ENCODE measurements at places on chromosomes 5 and 9.

DNA sequence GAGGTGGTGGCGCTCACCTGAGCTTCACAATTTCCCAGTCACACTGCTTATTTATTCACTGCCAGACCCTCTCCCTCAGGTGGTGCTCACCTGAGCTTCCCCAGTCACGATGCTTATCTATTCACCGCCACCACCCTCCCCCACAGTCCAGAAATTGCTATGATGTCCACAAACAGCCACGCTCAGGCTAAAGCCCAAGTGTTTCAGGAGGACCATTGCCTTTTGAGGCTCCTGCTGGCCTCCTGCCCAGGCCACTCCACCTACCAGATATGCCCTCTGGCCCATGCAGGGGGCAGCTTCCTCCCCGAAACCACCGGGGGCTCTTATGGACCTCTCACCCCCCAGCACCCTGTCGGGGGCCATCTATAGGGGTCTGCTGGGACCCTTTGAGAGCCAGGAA lies 4.6 kb downstream of the PDLIM7 start:
- DNase-seq, result no peak

GRCh38 chr9:16290169-16290568 lies 580.3 kb downstream of the BNC2 start:
- DNase-seq, result no peak

GRCh38 chr5:139473565-139473964 lies 2.8 kb downstream of the SMIM33 start:
- DNase-seq, result no peak

DNA sequence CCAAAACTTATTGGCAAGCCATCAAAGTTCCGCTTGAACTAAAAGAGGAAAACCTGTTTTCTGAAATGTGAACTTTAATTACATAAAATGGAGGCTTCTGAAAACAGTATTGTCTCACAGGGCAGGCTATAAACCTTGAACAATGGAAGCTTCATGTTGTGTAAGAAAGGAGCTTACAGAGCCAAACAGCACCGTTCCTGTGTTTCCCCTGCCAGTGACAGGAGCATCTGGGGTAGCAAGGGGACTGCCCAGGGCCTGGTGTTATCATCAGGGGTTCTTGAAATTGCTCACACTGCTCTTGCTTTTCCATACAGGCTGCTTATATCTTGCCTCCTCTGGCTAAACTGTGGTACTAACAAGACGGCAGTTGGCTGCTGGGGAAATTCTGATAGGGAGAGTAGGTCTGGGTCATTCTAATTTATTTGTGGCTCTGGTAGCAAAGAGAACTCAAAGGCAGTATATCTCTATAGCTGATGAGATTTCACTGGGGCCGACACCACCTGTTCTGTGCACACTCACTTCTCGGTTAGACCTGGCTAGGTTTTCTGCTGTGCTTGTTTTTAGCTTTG lies 40.4 kb downstream of the BASP1 start:
- DNase-seq, result no peak

DNA sequence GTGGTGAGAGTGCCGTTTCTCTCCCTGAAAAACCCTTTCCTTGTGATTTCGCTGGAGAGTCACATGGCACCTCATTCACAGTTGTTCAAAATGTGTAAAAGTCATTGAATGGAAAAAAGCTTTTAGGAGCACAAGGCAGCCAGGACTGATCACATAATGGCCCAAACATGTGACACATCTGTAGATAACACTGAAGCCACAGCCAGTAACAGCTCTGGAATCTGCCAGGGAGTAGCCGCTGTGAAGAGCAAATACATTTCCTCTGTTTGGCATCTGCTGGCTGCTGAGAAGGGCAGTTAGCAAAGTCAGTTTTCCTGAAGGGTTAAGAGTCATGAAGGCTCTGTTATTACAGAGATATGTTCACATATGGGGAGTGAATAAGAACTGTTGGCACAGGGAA lies 271.8 kb downstream of the NNT start:
- no peak for DNase-seq

GRCh38 chr5:135085133-135085935 lies 51.3 kb upstream of the PITX1 start:
- DNase-seq, result peak; percentile 46

GRCh38 chr5:177163500-177163899 lies 29.9 kb downstream of the NSD1 start:
- DNase-seq, result no peak
